ENCODE measurements at places on chromosomes 13 and 19. TPM values are rescaled to one million over a fixed set of nuclear protein-coding genes. Genes with fewer than 3 reads are reported as not detected.

Gene ATXN8OS
- total RNA-seq, result not detected

DNA sequence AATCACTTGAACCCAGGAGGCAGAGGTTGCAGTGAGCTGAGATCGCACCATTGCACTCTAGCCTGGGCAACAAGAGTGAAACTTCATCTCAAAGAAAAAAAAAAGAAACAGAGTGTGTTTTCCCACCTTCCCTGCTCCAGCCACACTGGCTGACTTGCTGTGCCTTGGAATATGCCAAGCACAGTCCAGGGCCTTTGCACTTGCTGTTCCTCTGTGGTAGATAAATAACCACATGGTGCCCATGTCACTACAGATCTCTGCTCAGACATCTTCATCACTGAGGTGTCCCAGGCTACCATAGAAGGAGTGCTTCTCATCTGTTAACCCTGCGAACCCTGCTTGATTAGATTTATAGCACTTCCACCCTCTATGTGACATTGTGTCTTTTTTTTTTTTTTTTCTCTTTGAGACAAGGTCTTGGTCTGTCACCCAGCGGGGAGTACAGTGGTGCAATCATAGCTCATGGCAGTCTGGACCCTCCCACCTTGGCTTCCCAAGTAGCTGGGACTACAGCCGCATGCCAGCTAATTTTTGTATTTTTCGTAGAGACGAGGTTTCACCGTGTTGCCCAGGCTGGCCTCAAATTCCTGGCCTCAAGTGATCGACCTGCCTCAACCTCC lies 10.4 kb downstream of the SMARCA4 start:
- DNase-seq, result no peak

DNA sequence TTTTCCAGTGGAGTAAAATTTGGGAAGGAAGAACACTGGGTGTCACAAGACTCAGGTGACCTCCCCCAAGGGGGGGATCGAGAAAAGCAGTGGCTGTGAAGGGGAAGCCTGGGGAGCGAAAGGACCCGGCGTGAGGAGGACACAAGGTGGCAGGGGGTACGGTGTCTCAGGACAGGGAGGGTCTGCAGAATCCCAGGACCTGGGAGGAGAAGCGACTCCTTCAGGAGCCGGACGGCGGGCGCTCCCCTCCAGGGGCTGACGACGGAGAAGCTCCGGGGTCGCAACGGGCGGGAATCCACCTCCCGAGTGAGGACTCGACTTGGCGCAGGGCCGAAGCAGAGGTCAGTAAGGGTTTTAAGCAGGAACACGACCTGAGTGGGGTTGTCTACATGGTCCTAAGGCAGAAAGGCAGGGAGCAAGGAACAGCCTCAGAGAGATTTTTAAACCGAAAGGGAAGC lies 529 bp downstream of the ZNF836 start:
- no peak for DNase-seq

DNA sequence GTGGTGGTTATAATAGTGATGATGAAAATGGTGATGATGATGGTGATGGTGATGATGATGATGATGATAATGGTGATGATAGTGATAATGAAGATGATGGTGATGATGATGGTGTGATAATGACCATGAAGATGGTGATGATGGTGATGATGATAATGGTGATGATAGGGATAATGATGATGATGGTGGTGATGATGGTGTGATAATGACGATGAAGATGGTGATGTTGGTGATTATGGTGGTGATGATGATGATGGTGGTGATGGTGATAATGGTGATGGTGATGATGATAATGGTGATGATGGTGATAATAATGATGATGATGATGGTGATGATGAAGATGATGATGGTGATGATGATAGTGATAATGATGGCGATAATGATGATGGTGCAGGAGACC lies 1.6 kb downstream of the ADGRE1 start:
- no peak for DNase-seq

GRCh38 chr13:113466383-113466782 lies 13.1 kb upstream of the ADPRHL1 start:
- no peak for DNase-seq

DNA sequence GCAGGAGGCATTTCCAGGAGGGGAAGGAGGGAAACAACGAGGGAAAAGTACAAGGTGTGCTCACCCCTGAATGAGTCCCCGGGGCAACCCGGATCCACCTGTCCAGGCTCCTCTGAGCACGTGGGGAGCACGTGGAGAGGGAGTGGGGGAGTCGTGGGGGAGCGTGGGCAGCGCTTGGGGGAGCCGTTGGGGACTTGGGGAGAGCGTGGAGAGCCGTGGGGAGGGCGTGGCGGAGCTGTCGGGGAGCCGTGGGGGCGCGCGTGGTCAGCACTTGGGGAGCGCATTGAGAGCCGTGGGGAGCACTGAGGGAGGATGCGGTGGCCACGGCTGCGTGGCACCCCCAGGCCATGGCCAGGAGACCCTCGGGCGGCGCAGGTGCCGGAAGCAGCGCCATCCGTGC lies 52.8 kb downstream of the IRS2 start:
- no peak for DNase-seq
